Activated naive CD8-positive, alpha-beta T cell treated with anti-CD3 and anti-CD28 coated beads for 36 hours (primary cell): ENCODE measurements at places on chromosomes 16 and 17. TPM values are rescaled to one million over a fixed set of nuclear protein-coding genes. Genes with fewer than 3 reads are reported as not detected.

The CEP20 gene
- total RNA-seq, result 37.5 TPM

- DNase-seq, result no peak
- H3K4me3 ChIP-seq, result no peak overlapping the region
- no peak overlapping the region for H3K27ac ChIP-seq
- no peaks in the 10 kb centered on the region for H3K36me3 ChIP-seq
- H3K27me3 ChIP-seq, result no peaks in the 10 kb centered on the region
Observed at GRCh38 chr17:72193391-72194106, 72.7 kb downstream of the SOX9 start.

- no peak overlapping the region for H3K4me3 ChIP-seq
- no peak overlapping the region for H3K27ac ChIP-seq
- no peaks in the 10 kb centered on the region for H3K4me1 ChIP-seq
- peaks cover 8% of the 10 kb centered on the region for H3K27me3 ChIP-seq
- H3K36me3 ChIP-seq, result no peaks in the 10 kb centered on the region
Observed at GRCh38 chr16:77359065-77359502, 75.8 kb downstream of the ADAMTS18 start.

- peaks cover 68% of the 10 kb centered on the region for H3K27me3 ChIP-seq
- H3K4me1 ChIP-seq, result no peaks in the 10 kb centered on the region
- H3K27ac ChIP-seq, result no peak overlapping the region
- DNase-seq, result no peak
- H3K4me3 ChIP-seq, result no peak overlapping the region
Observed at GRCh38 chr16:66430214-66430613, 3.1 kb downstream of the BEAN1 start.

- H3K4me3 ChIP-seq, result no peak overlapping the region
- no peaks in the 10 kb centered on the region for H3K36me3 ChIP-seq
- H3K27me3 ChIP-seq, result peaks cover 9% of the 10 kb centered on the region
- H3K27ac ChIP-seq, result no peak overlapping the region
- H3K4me1 ChIP-seq, result no peaks in the 10 kb centered on the region
- DNase-seq, result no peak
Observed at GRCh38 chr16:84391151-84392030, 23.1 kb downstream of the ATP2C2 start.
